ENCODE measurements at places on chromosomes 13 and 19.

GRCh38 chr19:7779631-7780486, 16.8 kb downstream of the CLEC4M start:
- no peak for DNase-seq

- DNase-seq: no peak
Observed at GRCh38 chr13:98189841-98190505, 12.9 kb upstream of the RNF113B start.

DNA sequence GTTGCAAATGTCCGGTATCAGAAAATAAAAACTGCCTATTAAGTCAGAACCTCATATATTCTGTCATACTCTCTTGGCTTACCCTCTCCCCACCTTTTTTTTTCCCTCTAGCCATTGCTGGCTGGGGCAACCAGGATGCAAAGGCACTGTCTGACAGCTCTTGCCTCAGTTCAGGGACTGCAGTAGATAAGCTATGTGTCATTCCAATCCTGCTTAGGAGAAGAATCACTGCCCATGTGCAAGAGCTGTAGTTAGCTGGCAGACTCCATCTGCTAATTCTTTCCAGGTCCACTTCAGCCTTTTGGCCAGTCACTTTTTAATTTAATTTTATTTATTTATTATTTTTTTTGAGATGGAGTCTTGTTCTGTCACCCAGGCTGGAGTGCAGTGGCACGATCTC, 895.6 kb upstream of the SLC10A2 start:
- no peak for DNase-seq

DNA sequence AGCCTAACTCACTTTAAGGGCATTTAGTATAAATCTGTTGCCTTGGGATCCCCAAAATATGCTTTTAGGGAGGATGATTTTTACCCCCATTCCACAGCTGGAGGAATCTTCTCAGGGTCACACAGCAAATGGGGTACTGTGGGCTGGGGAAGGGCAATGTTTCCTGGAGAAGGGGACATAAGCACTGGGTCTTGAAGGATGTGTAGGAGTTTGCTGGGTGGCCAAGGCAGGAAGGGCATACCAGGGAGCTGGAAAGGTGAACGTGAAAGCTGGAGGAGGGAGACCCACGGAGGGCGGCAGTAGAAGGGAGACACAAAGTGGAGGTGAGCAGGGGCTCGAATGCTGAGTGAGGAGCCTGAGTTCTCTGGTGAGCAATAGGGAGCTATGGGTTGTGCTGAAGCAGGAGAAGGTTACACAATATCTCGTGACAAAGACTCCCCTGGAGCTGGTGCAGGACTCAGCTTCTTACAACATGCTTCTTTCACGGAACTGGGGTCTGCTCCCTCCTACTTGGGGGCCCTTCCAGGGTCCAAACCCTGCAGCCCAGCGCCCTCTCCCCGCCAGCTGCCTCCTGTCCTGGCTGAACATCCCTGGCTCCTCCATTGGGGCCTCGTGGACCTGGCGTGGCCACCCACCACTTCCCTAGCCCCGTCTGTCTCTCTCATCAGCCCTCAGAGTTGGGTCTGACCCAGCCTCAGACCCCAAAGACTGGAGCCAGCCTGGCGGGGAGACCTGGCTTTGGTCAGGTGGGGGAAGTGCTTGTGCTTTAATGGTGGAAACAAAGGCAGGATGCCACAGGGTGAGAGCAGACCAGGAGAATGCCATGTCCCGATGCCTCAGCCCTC, 11.1 kb downstream of the CILP2 start:
- no peak for DNase-seq

DNA sequence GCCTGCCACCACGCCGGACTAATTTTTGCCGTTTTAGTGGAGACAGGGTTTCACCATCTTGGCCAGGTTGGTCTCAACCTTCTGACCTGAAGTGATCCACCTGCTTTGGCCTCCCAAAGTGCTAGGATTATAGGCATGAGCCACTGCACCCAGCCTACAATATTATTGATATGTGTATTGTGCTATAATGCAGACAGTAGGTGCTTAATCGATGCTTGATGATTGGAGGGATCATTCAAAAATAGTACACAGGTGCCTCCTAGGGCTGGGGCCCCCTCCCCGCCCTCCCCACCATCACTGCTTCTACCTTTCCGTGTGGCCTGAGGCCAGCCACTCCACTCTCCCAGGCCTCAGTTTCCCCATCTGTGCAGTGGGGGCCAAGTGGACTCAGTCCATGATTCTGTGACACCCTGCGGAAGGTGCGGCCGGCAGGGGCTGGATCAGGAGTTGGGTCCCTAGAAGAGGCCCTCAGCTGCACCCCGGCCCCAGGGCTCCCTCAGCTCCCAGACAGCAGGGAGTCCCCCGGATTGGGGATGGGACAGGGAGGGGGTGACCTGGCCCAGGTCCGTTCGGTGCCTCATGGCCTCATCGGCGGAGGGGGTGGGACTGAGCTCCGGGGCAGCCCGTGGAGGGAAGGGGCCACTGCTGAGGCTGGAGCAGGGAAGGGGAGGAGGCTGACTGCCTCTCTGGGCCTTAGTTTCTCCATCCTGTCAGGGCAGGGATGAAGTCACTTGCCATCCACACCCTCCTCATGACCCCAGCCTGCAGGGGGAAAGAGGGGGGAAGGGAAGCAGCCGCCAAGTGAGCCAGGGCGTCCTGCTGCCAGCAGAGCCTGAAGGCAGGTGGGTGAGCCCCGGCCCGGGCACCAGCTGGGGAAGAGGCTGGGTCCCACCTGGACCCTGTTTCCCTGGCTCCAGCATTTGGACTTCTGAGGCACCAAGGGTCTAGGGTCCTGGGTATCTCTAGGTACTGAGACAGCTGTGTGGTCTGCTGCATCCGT, 1.2 kb downstream of the ADAMTSL5 start:
- no peak for DNase-seq

- no peak for DNase-seq
Observed at GRCh38 chr13:36131931-36132297, 732 bp upstream of the DCLK1 start.

DNA sequence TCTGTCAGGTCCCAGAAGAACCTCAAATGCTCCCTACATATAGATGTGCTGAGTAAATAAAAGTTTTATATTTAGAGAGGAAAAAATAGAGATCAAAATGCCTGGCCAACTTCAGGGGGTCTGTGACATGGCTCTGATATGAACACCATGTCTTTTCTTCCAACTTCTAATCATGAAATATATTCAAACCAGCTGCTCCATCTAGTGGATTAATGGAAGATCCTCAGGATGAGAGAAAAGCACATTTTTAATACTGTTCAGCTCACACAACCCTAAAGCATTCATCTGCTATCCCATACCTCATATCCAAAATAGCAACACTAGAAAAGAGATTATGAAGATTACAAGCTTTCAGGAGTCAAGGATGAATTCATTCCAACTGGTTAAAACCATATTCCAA, 56.0 kb upstream of the DOCK9 start:
- no peak for DNase-seq

Measured in K562 (cell line).